ENCODE measurements at places on chromosomes 1 and 21. TPM values are rescaled to one million over a fixed set of nuclear protein-coding genes. Genes with fewer than 3 reads are reported as not detected.

The AMY2B gene
- total RNA-seq: 2.7 TPM

The AK5 gene
- total RNA-seq: 426 TPM

The ACTA1 gene
- total RNA-seq: 0.34 TPM

- no peak for DNase-seq
Observed at GRCh38 chr1:152761609-152762213, 3.9 kb downstream of the KPRP start.

DNA sequence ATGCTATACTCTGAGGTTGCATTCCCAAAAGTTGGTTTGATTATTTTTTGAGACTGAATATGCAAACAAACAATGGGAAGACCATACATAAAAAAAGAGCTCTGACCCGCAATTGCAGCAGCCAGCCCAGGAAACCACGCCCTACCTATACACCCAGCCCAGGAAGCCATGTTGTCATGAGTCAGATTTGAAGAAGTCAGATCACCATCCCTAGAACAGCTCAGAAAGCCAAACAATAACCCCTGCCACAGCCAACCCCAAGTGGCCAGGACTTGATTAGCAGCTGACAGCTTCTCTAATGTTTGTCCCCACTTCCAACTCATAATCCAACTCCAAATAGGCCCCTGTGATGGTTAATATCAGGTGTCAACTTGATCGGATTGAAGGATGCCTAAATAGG is 621.9 kb downstream of the NPHP4 start:
- DNase-seq: no peak

- no peak for DNase-seq
Observed at GRCh38 chr1:32239337-32239736, 7.7 kb upstream of the FAM167B start.
